ENCODE measurements at places on chromosomes 5 and 9.

DNA sequence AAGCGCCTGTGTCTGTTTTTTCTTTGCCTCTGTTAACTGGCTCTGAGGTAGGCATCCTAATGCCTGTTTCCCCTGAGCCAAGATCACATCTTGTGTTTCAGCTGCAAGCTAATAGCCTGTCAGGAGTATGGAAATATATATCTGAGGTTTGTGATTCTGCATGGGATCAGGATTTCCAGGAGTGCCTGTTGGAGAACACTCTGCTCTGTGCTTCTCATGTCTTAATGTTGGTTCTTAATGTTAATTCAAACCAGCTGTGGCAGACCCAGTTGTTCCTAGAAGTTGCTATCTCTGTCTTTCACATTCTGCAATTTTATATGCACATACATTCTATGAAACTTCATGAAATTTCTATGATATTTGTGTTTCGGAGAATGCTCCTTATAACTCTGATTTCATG lies 72.1 kb downstream of the PGM5 start:
- DNase-seq: no peak

DNA sequence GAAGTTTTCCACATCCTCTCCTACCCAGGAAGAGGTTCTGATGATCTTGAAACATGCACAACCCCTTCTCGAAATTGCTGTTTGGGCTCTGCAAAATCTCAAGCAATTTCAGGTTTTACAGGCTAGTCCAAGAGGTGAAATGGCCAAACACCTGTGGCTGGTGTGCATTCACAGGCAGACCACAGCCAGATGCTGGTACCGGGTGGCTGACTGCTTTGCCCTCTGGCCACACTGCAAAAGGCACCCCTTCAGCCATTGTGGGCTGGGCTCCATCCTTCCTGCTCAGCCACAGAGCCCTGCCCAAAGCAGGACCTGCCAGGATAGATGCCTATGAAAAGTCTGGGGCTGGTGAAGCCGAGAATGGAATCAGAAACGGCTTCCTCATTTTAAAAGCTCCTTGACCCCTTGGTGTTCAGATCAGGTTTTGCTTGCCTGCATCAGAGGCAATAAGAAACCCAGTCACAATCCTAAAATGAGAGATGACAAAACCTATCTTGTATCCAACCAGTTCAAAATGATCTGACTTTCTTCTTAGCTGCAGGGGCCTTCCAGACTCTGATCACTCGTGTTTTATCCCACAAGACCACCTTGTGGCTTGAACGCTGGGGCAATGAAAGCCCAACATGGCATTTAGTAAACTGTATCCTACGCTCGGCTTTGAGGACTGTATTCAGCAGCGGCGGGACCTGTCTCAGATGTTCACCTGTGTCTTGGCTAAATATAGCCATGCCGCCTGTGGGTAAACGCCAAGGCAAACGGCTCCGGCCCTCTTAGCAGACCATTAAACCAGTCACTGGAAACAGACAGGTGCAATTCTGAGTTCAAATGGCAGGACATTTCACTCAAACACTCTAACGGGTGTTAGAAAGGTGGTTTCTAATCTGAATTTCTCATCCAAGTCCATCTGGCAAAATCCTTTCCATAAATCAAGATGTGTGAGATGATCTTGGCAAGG lies 49.6 kb downstream of the EPB41L4B start:
- DNase-seq: no peak

DNA sequence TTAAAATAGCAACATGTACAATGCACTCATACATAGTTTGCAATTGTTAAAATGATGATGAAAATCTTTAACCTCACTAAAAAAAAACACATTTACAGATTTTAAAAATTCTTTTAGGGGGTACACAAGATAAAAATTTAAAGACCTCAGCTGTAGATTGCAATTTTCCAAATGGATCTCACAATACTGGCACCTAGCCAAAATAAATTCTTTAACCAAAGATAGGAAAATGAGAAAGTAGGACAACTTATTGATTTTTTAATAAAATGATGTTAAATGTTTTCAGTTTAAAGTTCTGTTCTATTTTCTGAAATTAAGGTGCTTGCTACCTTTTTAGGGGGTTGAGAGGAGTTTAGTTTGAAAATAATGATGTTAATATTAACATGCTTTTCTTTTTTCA lies 90.0 kb downstream of the PCSK1 start:
- no peak for DNase-seq

DNA sequence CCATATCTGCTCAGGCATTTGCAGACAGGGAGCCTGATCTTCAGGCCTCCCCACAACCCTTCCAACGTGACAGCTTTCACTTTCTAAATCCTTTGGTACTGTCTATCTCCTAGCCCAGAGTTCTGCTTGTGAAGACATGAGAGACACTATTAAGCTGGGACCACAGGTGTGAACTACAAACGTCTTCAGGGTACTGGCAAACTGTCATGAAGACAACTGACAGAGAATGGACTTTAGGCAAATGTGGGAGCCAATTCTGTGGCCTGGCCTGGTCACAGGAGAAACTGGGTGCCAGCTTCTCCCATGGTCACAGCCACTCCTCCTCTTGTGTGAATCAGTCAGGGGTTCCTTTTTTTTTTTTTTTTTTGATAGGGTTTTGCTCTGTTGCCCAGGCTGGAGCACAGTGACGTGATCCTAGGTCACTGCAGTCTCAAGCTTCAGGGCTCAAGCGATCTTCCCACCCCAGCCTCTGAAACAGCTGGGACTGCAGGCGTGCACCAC lies 10.4 kb downstream of the TRIM14 start:
- DNase-seq: no peak

DNA sequence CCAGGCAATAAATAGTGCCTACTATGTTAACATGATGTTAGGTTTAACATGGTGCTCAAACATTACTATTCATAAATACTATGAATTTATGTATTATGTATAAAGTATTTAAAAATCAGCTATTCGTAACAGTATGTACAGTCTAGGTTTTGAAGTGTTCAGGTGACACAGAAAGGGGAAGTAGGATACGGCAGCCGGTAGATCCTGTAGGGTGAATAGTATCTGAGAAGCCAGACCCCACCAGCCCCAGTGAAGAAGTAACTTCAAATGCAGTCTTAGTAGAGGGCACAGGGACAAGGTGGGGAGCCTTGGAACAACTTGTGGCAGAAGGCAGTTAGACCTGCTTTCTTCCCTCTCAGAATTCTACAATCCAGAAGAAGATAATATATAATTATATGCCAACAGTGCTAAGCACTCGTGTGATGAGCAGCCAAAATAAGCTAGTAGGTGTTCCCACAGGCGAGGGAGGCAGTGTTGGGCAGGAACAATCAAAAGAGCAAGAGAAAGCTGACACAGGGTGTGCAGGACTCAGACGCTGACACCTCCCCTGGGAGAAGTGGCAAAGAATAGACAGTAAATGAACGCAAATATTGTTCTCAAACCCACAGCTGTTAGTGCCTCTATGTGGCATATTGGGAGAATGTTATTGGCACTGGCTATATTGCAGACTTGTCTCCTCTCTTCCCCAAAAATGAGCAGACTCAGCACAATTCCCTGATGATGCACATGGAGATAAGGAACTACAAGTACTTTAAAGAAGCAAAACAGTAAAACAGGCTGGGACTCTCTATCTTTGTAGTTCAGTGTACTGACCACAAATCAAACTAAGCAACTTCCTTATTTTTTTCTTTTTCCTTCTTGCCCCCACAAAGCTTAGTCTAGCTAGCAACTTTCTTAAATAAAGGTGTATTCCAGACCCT lies 4.6 kb downstream of the ZNF367 start:
- DNase-seq: no peak

GRCh38 chr5:6759401-6759800 lies 46.2 kb downstream of the TENT4A start:
- no peak for DNase-seq

- DNase-seq: no peak
These were observed 1116.0 kb upstream of the SEMA6A start for GRCh38 chr5:117690612-117691011.

DNA sequence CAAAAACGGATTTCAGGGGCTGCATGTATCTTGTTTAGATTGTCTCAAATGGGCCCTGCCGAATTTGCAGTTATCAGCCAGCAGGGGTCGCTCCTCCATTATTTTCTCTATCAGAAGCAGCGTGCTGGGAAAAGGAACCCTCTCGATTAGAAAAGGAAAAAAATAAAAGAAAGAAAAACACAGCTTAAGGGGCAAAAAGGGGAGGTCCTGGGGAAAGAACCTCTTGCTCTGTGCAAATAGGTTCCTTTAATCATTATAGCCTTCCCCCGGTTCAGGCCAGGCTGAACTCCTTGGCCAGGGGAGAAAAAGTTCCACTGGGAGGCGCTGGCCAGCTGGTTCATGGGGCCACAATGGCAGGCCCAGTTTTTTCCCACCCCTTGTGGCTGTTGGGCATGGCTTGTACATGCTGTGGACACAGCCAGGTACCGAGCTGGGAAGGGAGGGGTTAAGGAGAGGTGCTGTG lies 25.0 kb upstream of the CAPSL start:
- DNase-seq: no peak

- no peak for DNase-seq
These were observed 926.3 kb upstream of the ARRDC3 start for GRCh38 chr5:92309336-92309991.

DNA sequence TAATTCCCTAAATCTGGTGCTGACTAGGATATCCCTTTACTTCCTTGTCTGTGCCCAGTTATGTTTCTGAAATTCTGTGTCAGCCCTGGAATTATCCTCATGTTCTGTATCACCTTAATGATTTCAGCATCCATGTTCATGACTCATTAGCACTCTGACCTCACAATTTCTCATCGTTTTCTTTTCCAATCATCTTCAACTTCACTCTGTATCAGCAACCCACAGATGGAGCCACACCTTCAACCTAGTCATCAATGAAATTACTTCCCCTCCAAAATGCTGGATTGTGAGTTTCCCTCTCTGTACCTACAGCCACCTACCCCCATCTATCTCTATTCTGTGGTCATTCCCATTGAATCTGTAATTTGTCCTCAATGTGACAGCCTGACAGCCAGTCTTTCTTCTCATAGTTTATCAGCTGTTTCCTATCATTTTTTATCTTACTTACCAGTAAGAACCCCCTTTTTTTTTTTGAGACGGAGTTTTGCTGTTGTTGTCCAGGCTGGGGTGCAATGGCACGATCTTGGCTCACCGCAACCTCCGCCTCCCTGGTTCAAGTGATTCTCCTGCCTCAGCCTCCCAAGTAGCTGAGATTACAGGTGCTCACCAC lies 3.1 kb upstream of the IL6ST start:
- DNase-seq: no peak

- no peak for DNase-seq
These were observed 8.3 kb downstream of the DCTN4 start for GRCh38 chr5:150750469-150750868.

DNA sequence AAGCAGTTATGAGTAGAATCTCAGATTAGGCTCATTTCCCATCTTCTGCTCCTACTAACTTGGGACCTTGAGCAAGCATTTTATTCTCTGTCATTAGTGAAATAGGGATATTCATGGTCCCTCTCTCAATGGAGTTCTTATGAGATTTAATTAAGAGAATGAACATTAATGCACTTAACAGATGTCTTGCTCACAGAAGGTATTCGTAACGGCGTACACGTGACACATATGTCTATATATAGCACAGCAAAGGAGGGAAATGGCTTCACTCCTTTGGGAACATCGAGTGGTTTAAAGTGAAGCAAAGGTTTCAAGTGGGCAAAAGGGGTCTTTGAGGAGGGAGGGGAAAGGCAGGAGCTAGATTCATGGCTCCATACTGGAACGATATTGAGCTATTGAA lies 24.6 kb downstream of the KDM4C start:
- no peak for DNase-seq

DNA sequence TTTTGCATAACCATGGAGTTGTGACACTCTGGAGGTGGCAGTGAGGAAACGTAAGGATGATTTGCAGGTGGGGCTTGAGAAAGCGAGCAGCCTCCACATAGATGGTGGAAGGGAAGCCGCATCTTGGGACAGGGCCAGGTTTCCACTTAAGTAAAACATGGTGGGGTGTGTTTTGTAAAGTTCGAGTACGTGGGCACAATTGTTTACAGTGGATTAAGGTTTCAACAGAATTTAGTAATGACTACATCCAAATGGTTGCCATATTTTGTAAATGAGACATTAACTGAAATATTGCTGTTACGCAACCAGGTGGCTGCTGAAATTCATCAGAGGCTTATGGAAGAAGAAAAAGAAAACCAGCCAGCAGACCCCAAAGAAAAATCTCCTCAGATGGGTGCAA lies 85.4 kb upstream of the IL7R start:
- no peak for DNase-seq

- no peak for DNase-seq
These were observed 1918.8 kb downstream of the EFNA5 start for GRCh38 chr5:105751908-105752307.

DNA sequence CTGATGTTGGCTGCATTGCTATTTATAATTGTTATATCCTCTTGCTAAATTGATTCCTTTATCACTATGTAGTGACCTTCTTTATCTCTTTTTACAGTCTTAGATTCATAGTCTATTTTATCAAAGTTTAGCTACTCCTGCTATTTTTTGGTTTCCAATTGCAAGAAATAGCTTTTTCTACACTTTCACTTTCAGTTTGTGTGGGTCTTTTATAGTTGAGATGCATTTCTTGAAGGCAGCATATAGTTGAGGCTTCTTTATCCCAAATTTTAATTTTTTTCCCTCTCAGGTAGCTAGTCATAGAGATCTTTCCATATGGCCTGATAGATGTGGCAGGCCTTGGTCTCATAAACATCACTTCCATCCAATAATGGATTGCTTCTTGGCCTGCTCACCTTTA lies 228.5 kb downstream of the COMMD10 start:
- DNase-seq: no peak

DNA sequence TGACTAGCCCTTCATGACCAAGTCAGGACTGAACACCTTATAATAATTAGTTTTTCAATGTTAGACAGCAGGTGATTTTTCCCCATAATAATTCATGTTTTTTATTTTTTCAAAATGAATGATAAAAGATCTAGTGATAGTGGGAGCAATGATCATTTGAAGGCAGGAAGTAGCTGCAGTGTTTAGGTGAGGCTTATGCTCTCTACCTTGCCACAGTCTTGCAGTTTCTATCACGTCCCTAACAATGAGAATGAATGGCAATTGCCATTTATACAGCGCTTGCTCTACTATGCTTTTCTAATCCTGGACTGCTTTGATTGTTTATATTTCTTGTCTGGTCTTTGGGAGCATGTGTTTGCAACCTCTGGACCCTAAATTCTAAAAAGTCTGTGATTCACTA lies 367.8 kb upstream of the RIOK2 start:
- no peak for DNase-seq

- no peak for DNase-seq
These were observed 96.4 kb downstream of the DIRAS2 start for GRCh38 chr9:90546200-90546599.

All from stimulated activated CD4-positive, alpha-beta T cell treated with anti-CD3 and anti-CD28 coated beads, Interleukin-1b, Interleukin-23, amount 100 ng/mL, for 1 hour (primary cell).